ENCODE measurements at places on chromosomes 1 and 21.

- DNase-seq: no peak
Measured at GRCh38 chr1:162133566-162133965, 64.1 kb downstream of the NOS1AP start.

DNA sequence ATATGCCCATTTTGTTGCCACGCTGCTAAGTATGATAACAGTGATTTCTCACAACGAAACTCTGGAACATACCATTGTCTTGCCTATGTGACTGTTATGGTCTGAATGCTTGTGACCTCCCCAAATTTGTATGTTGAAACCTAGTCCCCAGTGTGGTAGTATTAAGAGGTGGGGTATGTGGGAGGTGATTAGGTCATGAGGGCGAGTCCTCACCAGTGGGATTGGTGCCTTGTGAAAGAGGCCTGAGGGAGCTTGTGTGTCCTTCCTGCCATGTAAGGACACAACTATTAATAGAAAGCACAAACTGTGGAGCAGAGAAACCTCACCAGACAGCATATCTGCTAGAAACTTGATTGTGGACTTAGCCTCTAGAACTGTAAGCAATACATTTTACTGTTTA, 84.6 kb downstream of the SELENOF start:
- no peak for DNase-seq

- no peak for DNase-seq
Measured at GRCh38 chr1:164824542-164824941, 265.6 kb downstream of the PBX1 start.

- no peak for DNase-seq
Measured at GRCh38 chr1:67969446-67969845, 81.0 kb downstream of the DIRAS3 start.

- DNase-seq: no peak
Measured at GRCh38 chr1:167904652-167905130, 9.2 kb downstream of the ADCY10 start.

All from suprapubic skin (tissue), 4 donors.